Stimulated activated CD4-positive, alpha-beta T cell treated with anti-CD3 and anti-CD28 coated beads, TNF-alpha, amount 100 ng/mL, for 48 hours (primary cell): ENCODE measurements at places on chromosomes 6 and 20.

- DNase-seq = no peak
These were observed 106.3 kb upstream of the NOX3 start for GRCh38 chr6:155561966-155562364.

DNA sequence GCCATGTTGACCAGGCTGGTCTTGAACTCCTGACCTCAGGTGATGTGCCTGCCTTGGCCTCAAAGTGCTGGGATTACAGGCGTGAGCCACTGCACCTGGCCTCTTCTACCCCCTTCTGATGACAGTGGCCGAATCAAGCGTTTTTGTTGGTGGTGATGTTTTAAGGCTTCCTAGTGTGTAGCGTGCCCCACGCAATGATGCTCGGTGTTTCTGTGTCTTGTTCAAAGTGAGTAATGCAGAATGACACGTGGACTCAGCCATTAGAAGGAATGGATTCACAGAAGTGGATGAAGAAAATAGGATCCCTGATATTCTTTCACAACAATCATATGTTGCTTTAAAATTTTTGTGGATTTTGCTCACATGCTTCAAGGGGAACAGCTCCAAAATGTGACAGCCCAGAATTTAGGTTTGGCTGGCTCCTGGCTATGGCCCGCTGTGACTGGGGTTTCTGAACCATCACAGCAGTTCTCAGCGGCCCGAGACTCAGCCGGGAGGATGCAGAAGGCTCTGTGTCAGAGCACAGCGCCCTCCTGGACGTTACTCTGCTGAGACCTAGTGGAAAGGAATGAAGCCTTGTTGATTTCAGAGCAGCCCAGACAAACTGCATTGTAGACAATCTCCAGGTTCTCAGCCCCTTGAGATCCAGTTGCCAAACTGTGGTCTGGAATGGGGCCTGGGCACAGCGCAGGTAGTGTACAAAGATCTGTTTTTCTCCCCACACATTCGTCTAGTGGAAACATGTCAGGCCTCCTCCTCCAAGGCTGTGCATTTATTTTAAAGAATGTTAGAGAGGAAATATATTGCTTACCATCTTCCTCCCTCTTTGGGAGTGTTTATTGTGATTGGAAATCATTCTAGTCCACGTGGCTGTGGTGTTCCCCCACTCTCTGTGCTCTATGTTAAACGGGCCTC lies 57.6 kb upstream of the TIAM2 start:
- no peak for DNase-seq

DNA sequence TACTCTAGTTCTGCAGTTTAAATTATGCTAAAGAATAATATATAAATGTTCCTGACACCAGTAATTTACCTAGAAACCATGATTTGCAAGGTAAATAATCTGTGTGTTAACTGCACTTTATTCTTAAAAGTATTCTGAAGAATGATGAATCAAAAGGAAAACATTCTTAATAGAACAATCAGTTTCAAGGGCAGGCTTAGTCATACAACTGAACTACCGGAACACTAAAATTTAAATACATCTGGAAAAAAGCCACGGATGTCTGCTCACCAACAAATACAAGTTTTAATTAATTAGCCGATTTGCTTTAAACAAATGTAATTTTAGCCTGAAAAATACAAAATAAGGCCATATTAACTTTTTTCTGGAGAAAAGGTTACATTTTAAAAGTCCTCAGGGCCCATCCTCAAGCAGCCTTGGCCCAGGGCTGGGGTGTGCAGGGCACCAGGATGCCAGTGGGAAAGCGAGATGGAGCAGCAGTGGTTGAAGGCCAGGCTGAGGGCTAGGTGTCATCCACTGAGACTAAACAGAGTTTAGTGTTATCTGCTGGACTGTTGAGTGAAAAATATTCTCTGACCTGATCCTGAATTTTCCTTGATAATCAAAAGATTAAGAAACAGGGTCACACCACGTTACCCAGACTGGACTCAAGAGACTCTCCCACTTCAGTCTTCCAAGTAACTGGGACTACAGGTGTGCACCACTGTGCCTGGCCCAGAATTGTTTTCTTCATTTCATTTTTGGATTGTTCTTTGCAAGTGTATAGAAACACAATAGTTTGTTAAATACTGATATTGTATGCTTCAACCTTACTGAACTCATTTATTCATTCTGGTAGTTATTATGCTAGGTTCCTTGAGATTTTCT lies 88.2 kb upstream of the DST start:
- no peak for DNase-seq

GRCh38 chr6:107853230-107853629 lies 29.1 kb upstream of the SCML4 start:
- no peak for DNase-seq

DNA sequence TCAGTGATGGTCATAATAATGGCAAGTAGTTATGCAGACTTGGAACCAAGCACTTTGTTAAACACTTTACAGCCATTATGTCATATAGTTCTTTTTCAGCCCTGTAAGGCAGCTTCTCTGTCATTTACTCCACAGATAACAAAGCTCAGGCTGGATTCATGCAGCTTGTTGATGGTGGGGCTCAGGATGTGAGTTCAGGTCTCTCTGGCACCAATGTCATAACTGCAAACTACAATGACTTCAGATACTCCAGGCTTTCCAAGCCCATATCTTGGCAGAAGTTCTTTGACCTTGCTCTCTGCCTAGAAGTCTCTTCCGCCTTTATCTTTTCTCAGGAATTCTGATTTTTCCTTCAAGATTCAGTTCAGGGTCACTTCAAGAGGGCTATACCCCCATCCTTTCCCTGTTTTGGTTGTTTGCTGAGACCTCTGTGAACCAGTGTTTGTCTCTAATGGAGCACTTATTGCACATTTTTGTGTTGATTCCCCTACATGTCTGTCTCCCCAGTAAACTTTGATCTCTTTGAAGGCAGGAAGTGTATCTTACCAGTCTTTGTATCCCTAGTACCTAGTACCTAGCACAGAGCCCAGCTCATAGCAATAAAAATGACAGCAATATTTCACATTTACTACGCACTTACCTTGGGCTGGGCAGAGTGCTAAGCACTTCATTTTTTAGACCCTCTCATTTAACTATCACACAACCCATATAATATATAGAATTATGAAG lies 19.7 kb upstream of the EFHC1 start:
- DNase-seq = no peak

DNA sequence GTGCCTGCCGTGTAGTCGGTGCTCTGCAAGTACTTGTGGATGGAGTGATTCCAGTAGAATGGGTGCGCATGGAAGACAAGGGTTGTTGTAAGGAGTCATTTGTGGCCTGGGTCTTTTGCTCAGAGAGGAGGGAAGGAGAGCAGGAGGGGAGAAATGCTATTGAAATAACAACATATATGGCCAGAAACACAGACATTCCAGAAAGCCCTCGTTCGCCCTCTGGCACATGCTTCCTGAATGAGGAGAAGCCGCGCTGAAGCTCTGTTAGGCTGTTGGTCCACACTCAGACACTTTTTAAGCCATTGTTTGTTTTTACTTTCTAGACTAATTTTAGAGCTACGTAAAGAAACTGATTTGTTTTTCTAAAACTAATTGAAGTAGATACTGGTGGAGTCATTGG lies 107.4 kb downstream of the RPP40 start:
- no peak for DNase-seq
